ENCODE measurements at places on chromosomes 7 and 10. TPM values are rescaled to one million over a fixed set of nuclear protein-coding genes. Genes with fewer than 3 reads are reported as not detected.

Gene ANKRD2
- polyA plus RNA-seq, result 0.53 TPM

Gene CYP2C18
- 0.47 TPM for polyA plus RNA-seq

Gene GDF2
- not detected for polyA plus RNA-seq

Gene TEX47
- polyA plus RNA-seq, result not detected

Gene SP8
- polyA plus RNA-seq, result not detected

Gene LRMDA
- 18.0 TPM for polyA plus RNA-seq

Gene GRM3
- 0.13 TPM for polyA plus RNA-seq

- DNase-seq, result peak; percentile 96
Measured at GRCh38 chr10:43322769-43323168, 48.7 kb upstream of the FXYD4 start.

- no peak for DNase-seq
Measured at GRCh38 chr7:85226361-85227085, 39.7 kb upstream of the SEMA3D start.

- no peak for DNase-seq
Measured at GRCh38 chr10:88608052-88608732, 21.6 kb downstream of the LIPJ start.

DNA sequence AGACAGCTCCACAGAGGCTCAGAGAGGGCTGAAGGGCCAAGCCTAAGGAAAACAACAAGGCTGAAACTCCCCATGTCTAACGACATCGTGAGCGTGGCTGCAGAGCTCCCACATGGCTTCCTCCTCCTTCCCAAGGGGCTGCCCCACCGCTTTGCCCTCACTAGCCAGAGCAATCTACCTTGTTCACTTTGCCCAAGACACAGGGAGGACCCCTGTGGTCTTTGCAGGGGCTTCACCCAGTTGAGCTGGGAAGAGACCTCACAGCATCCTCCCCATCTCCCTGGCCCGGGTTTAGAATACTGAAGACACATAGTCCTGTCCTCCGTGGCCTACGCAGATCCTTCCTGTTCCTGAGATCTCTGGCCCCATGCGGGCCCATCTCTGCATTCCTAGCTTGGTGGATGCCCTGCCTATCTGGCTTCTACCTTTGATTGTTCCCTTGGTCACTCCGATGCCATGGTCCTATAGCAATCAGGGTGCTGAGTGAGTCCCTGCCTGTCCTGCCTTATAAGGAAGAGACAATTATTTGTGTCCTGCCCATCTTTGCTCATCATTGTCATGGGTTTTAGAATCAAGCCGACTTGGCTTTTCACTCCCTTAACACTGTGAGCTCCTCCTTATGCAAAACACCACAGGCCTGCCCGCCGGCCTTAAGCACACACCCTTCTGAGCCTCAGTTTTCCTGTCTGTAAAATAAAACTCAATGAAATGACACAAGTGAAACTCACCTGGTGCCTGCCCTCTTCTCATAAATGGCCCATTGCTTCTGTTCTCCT lies 73.2 kb downstream of the PARP12 start:
- no peak for DNase-seq

DNA sequence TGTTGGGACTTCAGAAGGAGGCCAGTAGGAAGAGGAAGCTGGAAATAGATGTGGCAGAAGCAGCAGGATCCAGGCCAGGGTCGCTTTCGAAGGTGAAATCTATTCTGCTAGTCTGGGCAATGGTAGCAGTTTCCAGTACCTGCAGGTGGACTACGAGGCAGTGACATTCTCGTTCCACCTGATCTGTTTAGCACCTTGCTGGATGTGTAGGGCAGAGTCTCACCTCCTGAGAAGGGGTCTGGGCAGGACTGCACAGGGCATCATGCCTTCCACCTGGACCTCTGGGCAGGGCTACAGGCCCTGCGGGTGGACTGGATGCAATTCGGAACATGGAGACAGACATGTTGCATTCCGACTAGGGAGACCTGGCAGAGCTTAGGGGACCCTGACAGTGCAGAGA lies 254.8 kb upstream of the ZNF32 start:
- no peak for DNase-seq

GRCh38 chr7:17315974-17316373 lies 17.5 kb downstream of the AHR start:
- no peak for DNase-seq

DNA sequence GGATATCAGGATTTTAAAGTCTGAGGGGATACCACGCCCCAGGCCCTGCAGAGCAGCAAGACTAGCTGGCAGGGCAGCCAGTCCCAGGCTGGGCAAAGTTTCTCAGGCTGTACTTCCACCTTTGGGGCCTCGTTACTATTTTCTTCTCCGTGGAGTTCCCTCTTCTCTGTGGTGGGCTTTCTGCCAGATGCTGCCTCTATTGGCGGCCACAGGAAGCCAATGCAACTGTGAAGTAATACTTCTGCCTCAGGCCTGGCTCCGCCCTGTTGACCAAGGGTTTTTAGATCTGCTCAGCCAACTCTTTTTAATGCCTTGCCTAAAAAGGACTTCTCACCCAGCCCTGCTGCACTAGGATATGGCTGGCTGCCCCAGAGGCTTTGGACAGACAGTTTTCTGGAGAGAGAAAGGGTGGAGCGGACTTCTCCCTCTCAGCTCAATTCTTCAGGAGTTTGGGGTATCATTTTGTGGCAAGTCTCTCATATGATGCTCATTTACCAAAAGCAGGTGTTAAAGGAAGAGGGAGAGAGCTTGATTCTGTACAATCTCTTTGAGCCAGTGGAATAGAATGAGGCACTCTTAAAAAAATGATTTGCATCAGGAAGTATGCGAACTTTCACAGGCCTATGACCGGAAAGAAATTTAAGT lies 67.4 kb downstream of the HHEX start:
- DNase-seq, result peak; percentile 54

GRCh38 chr10:22475651-22476600 lies 130.6 kb downstream of the SPAG6 start:
- no peak for DNase-seq

DNA sequence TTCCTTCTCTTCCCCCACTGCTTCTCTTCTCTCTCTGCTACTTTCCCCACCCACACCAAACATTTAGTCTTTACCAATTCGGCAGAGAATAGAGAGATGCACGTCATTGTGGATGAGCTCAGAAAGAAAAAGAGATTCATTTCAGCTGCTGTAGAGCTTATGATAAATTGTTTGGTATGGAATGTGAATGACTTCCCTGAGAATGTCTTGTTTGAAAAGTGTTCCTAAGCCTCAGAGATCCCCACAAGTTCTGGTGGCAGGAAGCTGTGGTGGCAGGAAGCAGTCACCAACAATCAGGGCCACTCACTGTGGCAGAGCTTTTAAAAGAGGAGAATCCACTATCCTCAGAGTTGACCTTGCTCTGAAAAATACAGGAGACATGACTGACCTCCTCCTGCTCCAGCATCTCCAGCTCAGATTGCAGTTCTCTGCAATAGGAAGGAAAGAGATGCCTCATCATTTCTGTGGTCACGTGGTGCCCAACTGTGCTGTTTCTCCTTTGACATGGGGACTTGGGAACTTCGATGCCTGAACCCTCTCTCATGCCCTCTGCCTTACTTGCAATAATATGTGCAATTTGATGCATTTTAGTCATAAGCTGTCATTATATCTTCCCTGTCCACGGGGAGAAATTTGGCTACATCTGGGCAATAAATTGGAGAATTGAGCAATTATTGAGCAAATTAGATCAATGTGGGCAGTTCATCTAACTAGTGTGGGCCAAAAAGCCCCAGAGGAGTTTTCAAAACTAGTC lies 76.5 kb downstream of the BMPER start:
- DNase-seq, result no peak

DNA sequence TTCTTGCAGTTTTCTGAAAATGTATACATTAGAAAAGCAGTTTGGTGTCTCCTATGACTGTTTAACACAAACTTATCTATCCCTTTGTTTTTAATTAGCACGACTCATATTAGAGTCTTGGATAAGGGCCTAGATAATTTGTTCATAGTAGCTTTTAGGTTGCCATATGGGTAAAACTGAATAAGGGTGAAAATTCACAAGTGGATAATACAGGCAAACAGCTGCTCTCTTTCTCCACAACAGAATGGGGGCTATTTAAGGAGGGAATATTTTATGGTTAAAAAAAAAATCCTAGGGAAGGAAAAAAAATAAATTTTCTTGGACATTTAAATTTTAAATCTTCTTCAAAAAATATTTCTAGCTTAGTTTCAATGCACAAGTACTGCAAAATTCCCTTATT lies 1416.1 kb downstream of the GATA3 start:
- DNase-seq, result no peak

DNA sequence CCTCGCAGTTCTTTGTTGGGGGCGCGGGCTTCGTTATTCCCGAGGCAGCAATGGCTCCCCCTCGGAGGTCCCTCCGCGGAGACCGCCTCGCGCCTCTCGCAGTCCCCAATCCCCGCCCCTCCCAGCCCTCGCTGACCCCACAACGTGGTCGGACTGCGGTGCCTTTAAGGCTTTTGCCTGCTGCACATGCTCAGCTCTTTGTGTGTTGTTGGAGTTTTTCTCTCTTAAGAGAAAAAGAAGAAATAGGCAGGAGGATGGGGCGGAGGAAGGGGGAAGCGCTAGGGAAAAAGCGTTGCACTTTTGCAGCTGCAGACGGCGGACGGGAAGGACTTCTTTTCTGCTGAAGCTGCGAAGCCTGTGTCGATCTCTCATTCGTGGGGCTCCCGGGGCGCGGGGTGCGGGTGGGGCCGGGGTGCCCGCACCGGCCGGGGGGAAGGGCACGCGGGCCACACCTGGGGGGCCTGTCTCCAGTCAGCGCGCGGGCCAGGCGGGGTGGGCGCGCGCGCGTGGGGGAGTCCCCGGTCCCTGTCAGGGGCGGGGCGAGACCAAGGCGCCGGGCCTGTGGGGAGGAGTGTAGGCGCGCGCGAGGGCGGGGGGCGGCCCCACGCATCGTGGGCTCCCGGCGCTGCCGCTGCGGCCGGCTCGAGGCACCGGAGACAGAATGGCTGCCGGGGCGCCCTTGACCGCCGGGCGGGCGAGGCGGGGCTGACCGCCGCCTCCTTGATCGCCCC lies 445 bp upstream of the ATRNL1 start:
- peak; percentile 74 for DNase-seq

DNA sequence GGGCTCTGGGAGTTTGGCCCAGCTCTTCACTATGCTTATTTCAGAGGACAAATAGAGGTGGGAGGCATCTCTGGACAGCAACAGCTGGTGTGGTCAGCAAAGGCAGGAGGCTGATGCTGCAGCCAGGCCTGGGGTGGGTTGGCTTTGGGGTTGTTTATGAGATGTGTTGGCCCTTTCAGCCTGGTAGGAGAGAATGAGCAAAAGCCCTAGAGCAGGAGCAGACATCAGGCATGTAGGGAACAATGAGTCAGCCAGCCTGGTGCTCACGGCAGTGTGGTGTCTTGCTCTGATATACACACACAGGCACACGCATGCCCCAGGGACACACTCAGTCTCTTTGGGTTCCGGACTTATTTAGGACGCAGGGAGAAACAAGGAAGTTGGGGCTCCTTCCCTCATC lies 157.1 kb downstream of the PRKCQ start:
- DNase-seq, result no peak

DNA sequence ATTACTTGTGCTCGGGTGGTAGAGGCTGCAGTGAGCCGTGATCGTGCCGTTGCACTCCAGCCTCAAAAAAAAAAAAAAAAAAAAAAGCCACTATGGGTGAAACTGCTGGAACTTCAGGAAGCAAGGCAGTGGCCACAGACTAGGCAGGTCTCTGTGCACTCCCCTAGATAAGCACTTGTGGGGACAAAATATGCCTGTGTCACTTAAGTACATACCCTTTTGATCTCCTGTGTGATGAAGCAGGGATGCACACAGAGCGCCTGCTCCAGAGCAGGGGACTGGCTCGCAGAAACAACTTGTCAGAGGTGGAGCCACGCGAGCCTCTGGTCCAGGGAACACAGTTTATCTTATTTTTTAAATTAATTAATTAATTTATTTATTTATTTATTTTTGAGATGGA lies 42.9 kb upstream of the PSAP start:
- no peak for DNase-seq

- DNase-seq, result no peak
Measured at GRCh38 chr10:36003031-36003600, 361.0 kb upstream of the FZD8 start.

GRCh38 chr7:123043642-123044041 lies 48.1 kb upstream of the TAS2R16 start:
- no peak for DNase-seq

DNA sequence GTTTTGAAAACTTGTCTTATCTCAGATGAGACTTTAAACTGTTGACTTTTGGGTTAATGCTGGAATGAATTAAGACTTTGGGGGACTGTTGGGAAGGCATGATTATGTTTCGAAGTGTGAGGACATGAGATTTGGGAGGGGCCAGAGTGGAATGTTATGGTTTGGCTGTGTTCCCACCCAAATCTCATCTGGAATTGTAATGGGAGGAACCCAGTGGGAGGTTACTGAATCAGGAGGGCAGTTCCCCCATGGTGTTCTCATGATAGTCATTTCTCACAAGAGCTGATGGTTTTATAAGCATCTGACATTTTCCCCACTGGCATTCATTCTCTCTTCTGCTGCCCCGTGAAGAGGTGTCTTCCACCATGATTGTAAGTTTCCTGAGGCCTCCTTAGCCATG lies 13.8 kb upstream of the POT1 start:
- no peak for DNase-seq

GRCh38 chr10:132571650-132572544 lies 34.3 kb downstream of the INPP5A start:
- DNase-seq, result no peak

DNA sequence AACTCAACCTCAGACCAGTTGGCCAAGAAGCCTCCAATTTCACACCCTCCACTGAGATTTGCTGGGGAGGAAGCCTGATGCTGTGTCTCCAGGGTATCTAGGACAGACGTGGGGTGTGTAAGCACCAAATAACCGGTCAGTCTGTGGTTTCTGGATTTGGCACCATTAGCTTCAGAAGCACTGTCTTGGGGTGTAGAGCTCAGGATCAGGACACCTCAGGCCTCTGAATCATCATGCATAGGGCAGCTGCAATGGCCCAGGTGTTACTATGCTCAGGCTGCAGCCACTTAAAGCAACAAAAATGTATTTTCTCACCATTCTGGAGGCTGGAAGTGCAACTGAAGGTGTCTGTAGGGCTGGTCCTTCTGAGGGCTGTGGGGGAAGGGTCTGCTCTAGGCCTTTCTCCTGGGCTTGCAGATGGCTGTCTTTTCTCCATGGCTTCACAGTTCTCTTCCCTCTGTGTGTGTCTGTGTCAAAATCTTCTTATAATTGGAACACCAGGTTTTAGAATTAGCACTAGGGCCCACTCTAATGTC lies 73.4 kb upstream of the SEPHS1 start:
- no peak for DNase-seq

- DNase-seq, result peak; percentile 24
Measured at GRCh38 chr7:90210981-90211380, 559 bp upstream of the STEAP2 start.

GRCh38 chr10:104862-105565 lies 30.2 kb upstream of the ZMYND11 start:
- DNase-seq, result no peak

- DNase-seq, result no peak
Measured at GRCh38 chr10:102133373-102134195, 744 bp downstream of the PPRC1 start.

Data from left kidney (tissue), 8 donors.